ENCODE measurements at places on chromosomes 7 and 10.

DNA sequence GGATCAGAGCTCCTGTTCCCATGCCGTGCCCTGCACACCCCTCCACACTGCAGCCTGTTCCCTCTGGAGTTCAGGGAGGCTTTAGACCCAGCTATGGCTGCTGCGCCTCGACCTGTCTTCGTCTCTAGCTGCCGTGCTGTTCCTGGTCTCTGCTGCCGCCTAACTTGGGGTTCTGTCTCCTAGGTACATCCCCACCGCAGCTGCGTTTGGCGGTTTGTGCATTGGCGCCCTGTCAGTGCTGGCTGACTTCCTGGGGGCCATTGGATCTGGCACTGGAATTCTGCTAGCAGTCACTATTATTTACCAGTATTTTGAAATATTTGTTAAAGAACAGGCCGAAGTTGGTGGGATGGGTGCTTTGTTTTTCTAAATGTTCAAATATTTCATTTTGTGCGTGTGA is 31.6 kb downstream of the NUDT5 start:
- DNase-seq: no peak

- DNase-seq: no peak
Observed at GRCh38 chr7:14305233-14305866, 315.9 kb upstream of the ETV1 start.

DNA sequence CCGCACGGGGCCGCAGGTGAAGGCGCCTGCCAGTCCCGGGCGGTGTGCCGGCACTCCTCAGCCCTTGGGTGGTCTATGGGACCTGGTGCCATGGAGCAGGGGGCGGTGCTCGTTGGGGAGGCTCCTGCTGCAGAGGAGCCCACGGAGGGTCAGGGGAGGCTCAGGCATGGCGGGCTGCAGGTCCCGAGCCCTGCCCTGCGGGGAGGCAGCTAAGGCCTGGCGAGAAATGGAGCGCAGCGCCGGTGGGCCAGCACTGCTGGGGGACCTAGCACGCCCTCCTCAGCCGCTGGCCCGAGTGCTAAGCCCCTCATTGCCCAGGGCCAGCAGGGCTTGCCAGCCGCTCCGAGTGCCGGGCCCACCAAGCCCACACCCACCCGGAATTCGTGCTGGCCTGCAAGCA is 18.9 kb downstream of the AKR1E2 start:
- no peak for DNase-seq

DNA sequence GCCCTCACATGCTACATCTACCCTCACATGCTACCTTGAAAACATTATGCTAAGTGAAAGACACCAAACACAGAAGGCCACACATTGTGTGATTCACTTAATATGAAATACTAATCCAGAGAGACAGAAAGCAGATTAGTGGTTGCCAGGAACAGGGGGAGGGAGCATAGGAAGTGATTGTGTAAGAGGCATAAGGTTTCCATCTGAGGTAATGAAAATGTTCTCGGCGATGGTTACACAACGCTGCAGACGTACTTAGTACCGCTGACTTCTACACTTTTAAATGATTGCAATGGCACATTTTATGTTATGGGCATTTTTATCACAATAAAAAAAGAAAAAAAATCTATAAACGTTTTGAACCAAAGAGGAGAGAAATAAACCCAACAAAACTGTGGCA is 742.3 kb downstream of the TYW1 start:
- DNase-seq: no peak

- DNase-seq: no peak
Observed at GRCh38 chr7:130966246-130967009, 232.4 kb upstream of the KLF14 start.

DNA sequence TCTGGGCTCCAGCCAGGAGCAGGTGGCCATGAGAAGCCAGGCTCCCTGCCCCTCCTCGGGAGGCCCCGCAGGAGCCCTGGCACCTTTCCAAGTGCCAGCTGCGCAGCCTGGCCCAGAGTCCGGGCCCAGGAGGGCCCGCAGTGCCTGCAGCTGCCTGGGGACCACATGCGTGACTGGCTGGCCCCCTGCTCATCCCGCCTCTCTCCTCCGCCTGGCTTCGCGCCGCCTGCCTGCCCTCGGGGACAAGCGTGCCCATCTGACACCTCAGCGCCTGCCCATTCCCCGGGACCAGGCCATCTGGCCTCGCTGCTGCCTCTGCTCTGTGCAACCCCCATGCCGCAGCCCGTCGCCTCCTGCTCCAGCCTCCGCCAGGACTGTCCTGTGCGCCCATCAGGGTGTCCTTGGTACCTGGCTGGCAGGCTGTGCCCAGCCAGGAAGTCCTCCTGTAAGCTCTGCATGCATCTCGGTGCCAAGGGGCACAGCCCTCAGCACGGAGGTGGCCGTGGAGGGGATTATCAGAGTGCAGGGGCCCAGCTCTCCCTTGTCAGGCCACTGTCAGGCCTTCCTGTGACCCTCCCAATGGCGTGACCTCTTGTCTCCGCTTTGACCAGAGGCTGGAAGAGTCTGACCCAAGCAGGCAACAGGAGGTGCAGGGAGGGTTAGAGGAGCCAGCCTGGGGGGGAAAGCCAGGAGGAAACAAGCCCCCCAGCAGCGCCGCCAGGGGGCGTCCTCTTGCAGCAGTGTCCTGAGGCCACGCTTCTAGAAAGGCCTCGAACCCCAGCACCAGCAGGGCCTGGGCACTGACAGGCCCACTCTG is 50.5 kb downstream of the TMEM209 start:
- DNase-seq: peak; percentile 47

- no peak for DNase-seq
Observed at GRCh38 chr10:109821672-109822071, 101.6 kb downstream of the XPNPEP1 start.

- no peak for DNase-seq
Observed at GRCh38 chr7:112508404-112508803, 27.6 kb downstream of the LSMEM1 start.

DNA sequence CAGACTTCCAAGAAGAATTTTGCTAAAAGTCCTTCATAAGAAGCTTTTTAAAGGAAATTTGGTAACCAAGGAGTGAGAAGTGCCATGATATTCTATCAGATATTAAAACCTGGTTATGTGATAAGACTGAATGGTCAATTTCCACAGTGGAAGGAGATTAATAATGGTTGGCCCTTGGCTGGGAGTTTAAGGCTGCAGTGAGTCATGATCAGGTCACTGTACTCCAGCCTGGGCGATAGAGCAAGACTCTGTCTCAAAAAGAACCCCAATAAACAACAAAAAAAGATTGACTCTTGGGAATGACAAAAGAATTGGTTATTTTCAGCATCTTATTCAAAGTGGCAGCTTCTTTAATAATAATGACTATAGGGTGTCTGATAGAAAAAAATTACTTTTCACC is 37.2 kb downstream of the EXOC4 start:
- no peak for DNase-seq

DNA sequence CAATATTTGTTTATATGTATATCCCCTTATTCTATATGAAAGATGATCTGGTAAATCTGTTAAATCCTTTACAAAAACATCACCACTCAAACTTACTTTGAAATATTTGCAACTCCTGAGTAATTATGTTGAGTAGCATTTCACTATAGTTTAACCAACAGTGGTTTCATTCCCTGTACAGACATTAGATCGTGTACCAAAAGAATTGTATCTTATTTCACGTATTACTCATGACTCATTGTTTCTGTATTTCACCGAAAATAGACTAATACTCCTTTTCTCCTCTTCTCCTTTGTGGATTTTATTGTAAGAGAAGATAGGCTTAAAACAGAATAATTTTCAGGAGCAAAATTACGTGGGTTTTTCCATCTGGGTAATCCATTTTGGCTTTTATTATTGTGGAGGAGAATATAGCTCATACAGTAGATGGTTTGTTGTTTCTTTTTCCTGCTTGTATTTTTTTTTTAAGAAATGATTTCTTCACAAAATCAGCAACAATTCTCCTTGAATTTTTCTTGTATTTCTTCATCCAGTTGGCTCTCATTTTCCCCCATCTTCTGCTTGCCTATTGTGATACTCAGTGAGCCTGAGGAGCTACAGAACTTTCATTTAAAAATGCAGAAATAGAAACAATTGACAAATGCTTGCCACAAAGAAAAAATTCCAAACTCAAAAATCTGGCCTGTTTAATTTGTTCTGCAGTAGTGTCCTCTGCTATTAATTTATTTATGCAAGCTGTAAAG is 90.6 kb upstream of the OIT3 start:
- no peak for DNase-seq

- DNase-seq: no peak
Observed at GRCh38 chr7:106074257-106074656, 37.9 kb downstream of the SYPL1 start.

DNA sequence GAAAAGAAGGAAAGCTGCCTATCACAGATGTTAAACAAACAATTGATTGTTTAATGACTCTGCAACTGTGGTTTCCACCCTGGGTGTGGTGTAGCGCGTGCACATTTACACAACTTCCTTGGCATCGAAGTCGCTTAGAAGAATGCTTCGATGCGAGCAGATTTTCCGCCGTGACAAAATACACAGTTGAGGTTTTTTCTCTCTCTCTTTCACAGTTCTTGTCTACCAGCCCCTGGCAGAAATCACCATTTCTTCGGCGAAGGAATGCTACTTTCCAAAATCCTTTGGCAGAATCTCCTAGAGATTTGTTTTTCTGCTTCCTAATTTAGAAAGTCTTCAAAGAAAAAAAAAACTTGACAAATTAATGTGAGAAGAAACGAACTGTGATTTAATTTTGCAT is 70.7 kb upstream of the C1QL3 start:
- no peak for DNase-seq

DNA sequence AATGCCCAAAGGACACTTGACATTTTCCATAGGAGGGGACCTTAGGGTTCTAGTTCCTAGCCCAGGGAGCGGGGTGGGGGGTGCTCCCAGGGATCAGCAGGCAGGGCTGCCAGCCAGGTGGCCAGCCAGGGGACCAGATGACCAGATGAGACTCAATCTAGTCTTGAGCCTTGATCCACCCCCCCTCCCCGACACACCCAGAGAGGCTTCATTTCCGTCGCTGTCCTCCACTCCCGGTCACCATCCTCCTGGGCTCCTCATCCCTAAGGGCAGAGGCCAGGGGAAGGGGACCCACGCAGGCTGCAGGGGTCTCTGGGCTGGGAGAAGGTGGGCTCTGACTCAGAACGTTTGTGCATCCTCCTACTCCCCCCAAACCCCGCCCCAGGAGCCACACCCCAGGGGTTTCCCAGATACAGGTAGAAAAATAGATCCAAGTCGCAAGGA is 1.0 kb downstream of the STX1A start:
- DNase-seq: no peak

- DNase-seq: no peak
Observed at GRCh38 chr7:104296266-104296665, 32.1 kb upstream of the LHFPL3 start.

DNA sequence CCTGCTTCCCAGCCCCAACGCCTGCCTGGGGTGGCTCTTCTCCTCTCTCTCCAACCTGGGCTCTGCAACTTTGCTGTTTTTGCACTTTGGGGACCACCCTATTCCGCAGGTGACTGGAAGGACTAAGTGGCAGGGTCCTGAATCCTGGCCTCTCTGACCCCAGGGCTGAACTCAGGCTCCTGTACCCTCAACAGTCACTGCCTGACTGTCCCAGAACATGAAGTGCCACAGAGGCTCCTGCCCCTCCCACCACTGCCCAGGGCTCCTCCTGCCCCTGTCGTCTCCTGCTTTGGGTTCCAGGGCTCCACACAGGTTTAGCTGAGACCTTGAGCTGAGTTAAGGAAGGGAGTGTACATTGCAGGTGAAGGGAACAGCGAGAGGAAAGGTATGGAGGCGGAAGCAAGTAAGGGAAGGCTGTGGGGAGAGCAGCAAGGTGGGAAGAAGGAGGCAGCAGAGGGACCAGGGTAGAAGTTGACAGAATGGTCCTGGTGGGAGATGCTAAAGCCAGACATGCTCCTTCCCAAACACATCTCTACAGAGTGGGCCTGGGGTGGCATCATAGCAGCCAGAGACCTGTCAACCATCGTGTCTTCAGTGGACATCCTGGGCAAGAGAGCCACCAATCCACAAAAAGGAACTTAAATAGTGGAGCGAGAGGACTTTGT is 5.7 kb upstream of the GRID1 start:
- no peak for DNase-seq

DNA sequence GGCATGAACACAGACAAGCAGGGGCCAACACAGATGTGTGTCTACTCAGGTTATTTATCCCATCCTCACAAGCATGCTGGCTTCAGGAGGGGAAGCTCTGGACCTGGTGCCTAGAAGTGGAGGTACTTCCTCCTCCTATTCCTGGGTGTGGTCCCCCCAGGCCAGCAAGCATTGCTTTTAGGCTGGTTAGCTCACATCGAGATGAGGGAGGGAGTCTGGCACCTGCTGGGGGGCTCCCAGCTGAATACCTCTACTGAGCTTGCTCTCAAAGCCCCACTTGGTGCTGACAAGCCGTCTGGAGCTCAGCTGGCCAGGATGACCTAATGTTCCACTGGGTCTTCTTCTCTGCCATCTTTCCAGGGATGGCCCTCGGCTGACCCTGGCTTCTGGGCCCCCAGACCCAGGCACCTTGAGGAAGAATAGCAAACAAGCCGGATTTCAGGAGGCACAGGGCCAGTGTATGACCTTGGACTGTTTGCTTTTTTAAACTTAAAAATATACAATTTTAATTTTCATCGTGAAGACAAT is 26.8 kb downstream of the FAM241B start:
- DNase-seq: no peak

DNA sequence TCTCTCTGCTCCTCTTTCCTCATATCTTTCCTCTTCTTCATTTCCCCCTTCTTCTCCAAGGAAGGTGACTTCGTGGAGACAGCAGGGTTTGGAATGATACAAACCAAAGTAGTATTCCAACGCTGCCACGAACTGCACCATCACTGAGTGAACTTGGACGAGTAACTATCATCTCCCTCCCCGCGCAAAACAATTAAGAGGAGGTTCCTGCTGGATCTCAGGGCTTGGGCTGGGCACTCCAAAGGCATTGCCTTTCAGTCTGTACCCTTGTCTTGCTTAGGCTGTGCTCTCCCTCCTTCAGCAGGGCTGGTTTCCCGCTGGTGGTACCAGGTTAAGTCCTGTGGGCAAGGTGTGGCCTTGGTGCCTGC is 790 bp upstream of the PITX3 start:
- DNase-seq: no peak

DNA sequence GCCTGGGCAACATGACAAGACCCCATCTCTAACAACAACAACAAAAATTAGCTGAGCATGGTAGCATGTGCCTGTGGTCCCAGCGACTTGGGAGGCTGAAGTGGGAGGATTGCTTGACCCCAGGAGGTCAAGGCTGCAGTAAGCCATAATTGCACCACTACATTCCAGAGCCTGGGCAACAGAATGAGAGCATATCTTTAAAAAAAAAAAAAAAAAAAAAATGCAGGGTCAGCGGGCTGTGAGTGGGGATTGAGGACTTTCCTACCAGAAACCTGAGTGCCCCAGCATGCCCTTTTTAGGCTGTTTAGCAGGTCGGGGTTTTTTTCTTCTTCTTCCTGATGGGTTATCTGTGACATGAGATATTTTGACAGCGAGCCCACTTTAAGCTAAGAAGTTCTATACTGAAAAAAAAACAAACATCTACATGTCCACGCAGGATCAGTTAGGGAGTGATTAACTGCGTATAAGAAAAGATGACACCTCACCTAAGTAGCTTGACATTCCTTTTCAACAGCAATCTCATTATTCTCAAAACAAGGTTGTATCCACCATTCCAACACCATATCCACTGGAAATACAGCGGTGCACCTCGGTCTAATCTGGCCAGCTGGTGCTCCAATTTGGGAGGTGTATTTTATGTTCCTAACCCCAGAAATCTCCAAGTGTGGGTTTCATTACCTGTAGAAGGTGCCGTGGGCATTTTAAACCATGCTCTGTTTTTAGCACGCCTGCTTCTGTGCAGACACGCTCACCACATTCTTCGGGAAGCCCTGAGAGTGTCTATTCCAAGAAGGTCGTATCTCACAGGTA is 13.8 kb upstream of the RFC2 start:
- DNase-seq: no peak

Data from HT-29 (cell line).